ENCODE measurements at places on chromosomes 7 and 10. TPM values are rescaled to one million over a fixed set of nuclear protein-coding genes. Genes with fewer than 3 reads are reported as not detected.

DNA sequence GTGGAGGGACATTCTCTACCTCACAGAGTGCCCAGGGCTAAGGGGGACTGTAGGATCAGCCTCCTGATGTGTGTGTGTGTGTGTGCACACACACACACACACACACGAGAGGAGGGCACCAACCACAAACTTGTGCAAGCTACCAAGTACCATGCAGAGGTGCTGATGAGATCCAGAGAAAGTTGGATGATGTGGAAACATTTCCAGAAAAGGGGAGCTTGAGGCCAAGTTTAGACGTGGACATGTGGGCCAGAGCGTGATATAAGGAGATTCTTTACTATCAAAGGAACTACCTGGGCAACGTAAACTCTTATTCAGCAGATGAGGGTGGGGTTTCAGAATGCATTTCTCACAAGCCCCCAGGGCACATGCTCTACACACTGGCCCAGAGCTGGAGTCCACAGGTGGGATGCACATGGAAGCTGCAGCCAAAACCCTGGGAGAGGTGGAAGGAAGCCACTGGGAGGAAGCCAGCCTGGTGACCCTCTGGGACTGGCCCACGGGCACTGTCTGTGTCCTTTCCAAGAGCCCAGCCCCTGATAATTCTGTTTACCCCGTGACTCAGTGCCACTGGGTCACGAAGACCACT is 53.5 kb downstream of the DLG5 start:
- no peaks in the 10 kb centered on the region for H3K27me3 ChIP-seq
- H3K27ac ChIP-seq: no peak overlapping the region
- peaks cover 5% of the 10 kb centered on the region for H3K4me1 ChIP-seq
- no peak for DNase-seq
- no peaks in the 10 kb centered on the region for H3K36me3 ChIP-seq

DNA sequence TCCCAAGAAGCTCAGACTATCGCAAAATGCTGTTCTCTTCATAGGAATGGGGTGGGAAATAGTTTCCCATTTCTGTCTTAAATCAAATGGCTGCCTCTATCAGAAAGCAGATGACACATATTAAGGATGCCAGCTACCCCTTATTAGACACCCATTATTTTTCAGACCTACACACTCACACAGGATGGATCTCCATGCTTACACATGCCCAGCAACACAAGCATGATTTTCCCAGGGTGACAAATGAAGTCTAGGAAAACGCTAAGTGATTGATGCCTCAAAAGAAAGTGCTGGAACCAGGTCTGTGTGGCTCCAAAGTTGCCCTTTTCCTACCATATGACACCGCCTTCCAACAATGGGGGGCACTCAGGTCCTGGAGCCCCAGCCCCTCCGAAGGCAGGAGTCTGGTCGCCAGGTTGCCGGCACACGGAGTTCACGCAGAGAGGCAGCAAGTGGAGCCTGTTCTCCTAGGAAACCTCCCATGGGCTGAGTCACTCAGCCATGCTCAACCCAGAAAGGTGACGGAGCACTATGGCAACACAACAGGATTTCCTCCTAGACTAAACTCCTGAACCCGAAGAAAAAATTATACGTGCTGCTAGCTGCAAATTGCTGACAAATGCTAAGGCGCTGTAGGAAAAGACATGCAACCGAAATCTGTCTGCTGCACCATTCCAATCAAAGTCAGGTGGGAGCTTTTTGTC is 19.8 kb downstream of the VOPP1 start:
- no peaks in the 10 kb centered on the region for H3K36me3 ChIP-seq
- no peaks in the 10 kb centered on the region for H3K27me3 ChIP-seq
- no peak for DNase-seq

DNA sequence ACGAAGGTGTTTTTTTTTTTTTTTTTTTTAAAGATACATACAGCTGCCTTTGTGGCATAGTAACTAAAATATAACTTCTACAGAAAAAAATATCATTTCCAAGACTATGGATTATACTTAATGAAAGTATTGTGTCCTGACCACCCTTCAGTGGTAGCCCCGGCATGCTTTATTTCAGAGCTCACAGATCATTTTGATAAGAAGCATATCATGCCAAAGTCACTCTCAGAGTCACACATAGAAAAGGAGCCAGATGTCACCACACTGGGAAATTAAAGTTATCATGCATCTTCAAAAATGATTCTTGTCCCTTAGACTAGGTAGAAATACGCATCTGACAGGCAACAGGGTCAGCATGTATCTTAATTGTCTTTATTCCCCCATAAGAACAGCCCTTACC is 3.0 kb downstream of the ADARB2 start:
- no peak overlapping the region for H3K27ac ChIP-seq
- peaks cover 4% of the 10 kb centered on the region for H3K4me1 ChIP-seq
- no peak for DNase-seq
- H3K27me3 ChIP-seq: peaks cover 22% of the 10 kb centered on the region

- no peak overlapping the region for H3K27ac ChIP-seq
- no peaks in the 10 kb centered on the region for H3K4me1 ChIP-seq
- H3K4me3 ChIP-seq: no peak overlapping the region
- no peak for DNase-seq
- no peaks in the 10 kb centered on the region for H3K27me3 ChIP-seq
Observed at GRCh38 chr10:129853562-129853903, 110.5 kb downstream of the EBF3 start.

- peaks cover 5% of the 10 kb centered on the region for H3K4me1 ChIP-seq
- no peak overlapping the region for H3K4me3 ChIP-seq
Observed at GRCh38 chr10:121683366-121683765, 85.1 kb upstream of the FGFR2 start.

- peaks cover 21% of the 10 kb centered on the region for H3K4me1 ChIP-seq
- H3K4me3 ChIP-seq: no peak overlapping the region
- DNase-seq: no peak
- no peaks in the 10 kb centered on the region for H3K27me3 ChIP-seq
- H3K36me3 ChIP-seq: no peaks in the 10 kb centered on the region
Observed at GRCh38 chr7:24721481-24722001, 35.7 kb downstream of the GSDME start.

DNA sequence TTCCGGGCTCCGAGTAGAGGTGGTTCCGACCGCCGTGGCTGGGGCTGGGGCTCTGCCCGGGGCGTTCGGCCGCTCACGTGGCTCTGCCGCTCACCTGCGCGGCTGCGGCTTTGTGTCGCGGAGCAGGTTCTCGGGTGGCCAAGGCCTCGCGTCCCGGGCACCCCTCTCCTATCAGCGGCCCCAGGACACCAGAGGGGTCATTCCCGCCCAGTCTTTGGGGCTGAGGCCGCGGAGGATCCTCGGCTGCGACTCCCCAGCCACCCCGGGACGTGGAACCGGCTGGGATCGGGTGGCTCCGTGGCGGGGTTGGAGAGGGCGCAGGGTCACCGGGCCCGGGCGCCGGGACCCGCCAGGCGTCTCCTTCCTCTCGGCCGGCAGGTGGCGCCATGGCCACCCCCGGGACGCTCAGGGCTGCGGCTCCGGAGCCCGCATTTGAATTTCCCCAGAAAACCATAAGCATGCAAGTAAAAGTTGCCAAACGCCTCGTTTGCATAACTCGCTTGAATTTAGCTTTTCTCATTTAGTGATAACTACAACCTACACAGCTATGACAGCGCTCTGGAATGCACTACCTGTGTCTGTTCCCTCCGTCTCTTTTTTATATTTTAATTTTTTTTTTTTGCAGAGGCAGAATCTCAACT is 1.2 kb downstream of the COL26A1 start:
- no peaks in the 10 kb centered on the region for H3K4me1 ChIP-seq
- peak overlapping the region; percentile 86 for H3K27ac ChIP-seq
- no peaks in the 10 kb centered on the region for H3K27me3 ChIP-seq
- no peaks in the 10 kb centered on the region for H3K36me3 ChIP-seq
- no peak for DNase-seq

- no peaks in the 10 kb centered on the region for H3K27me3 ChIP-seq
- H3K4me1 ChIP-seq: no peaks in the 10 kb centered on the region
- no peaks in the 10 kb centered on the region for H3K36me3 ChIP-seq
- no peak overlapping the region for H3K4me3 ChIP-seq
- DNase-seq: no peak
Observed at GRCh38 chr7:14432924-14433323, 443.5 kb upstream of the ETV1 start.

DNA sequence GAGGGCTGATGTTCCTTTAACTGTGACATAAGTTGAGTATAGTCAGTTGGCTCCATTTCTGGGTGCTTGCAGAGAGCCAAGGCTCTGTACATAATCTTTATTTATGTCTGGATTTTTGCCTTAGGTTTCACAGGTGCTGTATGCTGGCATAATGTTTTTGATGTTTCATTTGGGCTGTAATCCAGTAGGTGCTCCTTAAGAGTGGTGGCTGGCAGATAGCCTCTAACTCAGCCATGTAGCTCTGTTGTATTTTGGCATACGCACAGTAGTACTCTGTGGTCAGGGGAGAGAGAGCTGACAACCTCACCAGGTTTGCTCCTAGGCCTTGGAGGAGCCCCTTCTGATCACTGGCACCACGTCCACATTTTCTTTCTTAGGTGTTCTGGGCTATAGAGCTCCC is 61.1 kb downstream of the RNF133 start:
- no peak for DNase-seq
- no peaks in the 10 kb centered on the region for H3K36me3 ChIP-seq
- no peaks in the 10 kb centered on the region for H3K4me1 ChIP-seq
- H3K4me3 ChIP-seq: no peak overlapping the region

DNA sequence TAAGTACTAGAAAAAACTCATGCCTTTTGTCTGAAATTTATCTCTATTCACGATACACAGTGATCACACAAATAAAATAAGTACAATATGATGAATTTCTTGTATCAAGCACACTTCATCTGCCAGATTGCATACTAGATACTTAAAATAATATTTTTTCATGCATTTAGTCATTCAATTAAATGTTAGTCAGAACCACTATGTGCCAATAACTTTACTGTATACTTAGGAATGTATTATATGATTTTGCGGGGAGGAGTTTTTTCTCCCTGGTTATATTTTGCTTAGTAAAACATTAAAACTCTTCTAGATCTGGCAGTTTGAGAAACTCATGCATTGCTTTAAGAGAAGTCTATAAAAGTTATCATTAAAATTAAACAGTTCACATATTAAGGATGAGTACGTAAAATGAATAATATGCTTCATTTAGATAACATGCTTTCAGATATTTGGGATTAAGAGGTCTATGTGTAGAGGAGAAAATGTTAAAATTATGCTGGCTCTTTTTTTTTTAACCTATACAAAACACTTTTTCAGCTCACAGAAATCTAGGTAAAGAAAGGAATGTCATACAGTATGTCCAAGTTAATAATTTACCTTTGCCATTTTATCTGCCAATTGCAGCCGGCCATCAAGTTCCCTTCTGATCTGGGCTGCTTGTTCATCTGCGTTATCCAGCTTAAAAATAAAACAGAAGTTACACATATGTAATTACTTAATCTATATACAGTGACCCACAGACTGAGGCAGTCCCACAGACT is 70.1 kb downstream of the RNF133 start:
- H3K27ac ChIP-seq: no peak overlapping the region
- H3K4me3 ChIP-seq: no peak overlapping the region
- DNase-seq: no peak
- H3K27me3 ChIP-seq: no peaks in the 10 kb centered on the region
- no peaks in the 10 kb centered on the region for H3K4me1 ChIP-seq
- no peaks in the 10 kb centered on the region for H3K36me3 ChIP-seq

GRCh38 chr7:139909379-139910050 is 80.5 kb downstream of the TBXAS1 start:
- H3K36me3 ChIP-seq: no peaks in the 10 kb centered on the region
- DNase-seq: no peak
- H3K27me3 ChIP-seq: no peaks in the 10 kb centered on the region
- no peak overlapping the region for H3K4me3 ChIP-seq
- no peak overlapping the region for H3K27ac ChIP-seq

- no peak for DNase-seq
- H3K4me1 ChIP-seq: peaks cover 9% of the 10 kb centered on the region
- no peaks in the 10 kb centered on the region for H3K27me3 ChIP-seq
Observed at GRCh38 chr7:17313194-17313593, 14.7 kb downstream of the AHR start.

- H3K27ac ChIP-seq: no peak overlapping the region
- no peak for DNase-seq
- no peak overlapping the region for H3K4me3 ChIP-seq
- no peaks in the 10 kb centered on the region for H3K36me3 ChIP-seq
- H3K4me1 ChIP-seq: no peaks in the 10 kb centered on the region
Observed at GRCh38 chr10:12697764-12698163, 303.7 kb downstream of the CCDC3 start.

DNA sequence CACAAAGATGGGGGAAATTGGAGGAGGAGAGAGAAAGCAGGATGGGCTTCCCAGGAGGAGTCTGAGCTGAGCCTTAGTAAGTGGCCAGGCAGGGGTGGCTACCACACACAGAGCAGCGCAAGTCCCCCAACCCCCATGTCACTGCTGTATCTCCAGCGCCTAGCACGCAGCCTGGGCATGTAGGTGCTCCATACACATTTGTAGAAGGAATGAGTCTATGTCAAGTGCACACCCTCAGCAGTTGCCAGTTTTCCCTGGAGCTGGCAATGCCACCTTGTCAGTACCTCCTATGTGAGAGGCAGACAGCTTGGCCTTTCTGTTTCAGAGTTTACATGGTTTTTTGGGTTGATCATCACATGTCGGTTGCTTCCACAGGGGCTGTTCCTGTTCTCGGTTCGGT is 116.1 kb downstream of the CLEC2L start:
- no peaks in the 10 kb centered on the region for H3K27me3 ChIP-seq
- no peak overlapping the region for H3K4me3 ChIP-seq
- no peak for DNase-seq

DNA sequence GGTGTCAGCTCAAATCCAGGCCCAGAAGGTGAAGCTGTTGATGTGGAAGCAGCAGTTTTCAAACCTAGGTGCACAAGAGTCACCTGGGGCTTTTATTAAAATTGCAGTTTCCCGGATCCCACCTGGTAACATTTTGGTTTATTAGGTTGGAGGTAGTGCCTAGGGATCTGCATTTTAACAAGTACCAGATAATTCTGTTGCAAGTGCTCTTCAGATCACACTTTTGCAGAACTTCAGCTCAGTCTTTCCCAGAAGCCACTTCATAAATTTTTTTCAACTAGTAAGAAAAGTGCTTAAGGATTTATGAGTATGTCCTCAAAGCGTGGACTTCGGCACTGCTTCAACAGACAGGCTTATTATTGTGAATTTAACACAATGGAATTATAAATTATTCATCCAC is 213.8 kb downstream of the ADRA2A start:
- no peaks in the 10 kb centered on the region for H3K27me3 ChIP-seq
- H3K4me3 ChIP-seq: no peak overlapping the region
- H3K27ac ChIP-seq: no peak overlapping the region
- H3K36me3 ChIP-seq: no peaks in the 10 kb centered on the region
- no peak for DNase-seq
- no peaks in the 10 kb centered on the region for H3K4me1 ChIP-seq

GRCh38 chr7:40749877-40750276 is 615.1 kb downstream of the SUGCT start:
- no peaks in the 10 kb centered on the region for H3K36me3 ChIP-seq
- no peak overlapping the region for H3K27ac ChIP-seq
- DNase-seq: no peak
- H3K4me1 ChIP-seq: peaks cover 5% of the 10 kb centered on the region
- no peak overlapping the region for H3K4me3 ChIP-seq

GRCh38 chr10:131246775-131247174 is 64.7 kb downstream of the TCERG1L start:
- H3K4me1 ChIP-seq: peaks cover 7% of the 10 kb centered on the region
- H3K27me3 ChIP-seq: no peaks in the 10 kb centered on the region
- H3K27ac ChIP-seq: no peak overlapping the region
- no peaks in the 10 kb centered on the region for H3K36me3 ChIP-seq

Gene IFIT1B
- not detected for total RNA-seq

Gene FFAR4
- not detected for total RNA-seq

Gene FAM24B
- 0.50 TPM for total RNA-seq

Gene CISD1
- total RNA-seq: 43.2 TPM

Gene DYNC1I1
- 0.58 TPM for total RNA-seq

Gene RHBDD2
- 29.5 TPM for total RNA-seq

Gene ACTL6B
- total RNA-seq: 2.1 TPM

Gene SPDYE16
- total RNA-seq: not detected

All from H1 (cell line).